Right renal pelvis (tissue), 4 donors: ENCODE measurements at places on chromosomes 13 and 19. TPM values are rescaled to one million over a fixed set of nuclear protein-coding genes. Genes with fewer than 3 reads are reported as not detected.

GRCh38 chr13:24458736-24459135 lies 53.8 kb downstream of the PARP4 start:
- no peak for DNase-seq

PCDH9 gene
- 15.6 TPM for polyA plus RNA-seq

DNA sequence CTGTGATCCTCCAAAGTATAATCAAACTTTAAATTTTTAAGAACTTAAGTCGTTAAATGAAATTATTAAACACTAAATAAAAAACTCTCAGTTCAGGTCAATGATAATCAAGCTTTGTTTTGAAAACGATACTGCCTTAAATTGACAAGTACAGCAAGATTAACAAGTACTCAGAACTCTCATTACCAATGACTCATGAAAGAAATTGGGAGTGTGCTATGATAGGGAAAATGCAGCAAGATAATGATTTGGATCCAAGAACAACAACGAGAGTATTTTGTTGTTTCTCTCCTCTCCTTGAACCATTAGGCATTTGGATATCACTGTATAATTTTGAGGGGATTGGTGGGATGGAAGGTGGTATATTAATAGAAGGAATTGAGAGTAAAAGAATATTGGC lies 10.2 kb downstream of the N4BP2L2 start:
- no peak for DNase-seq

- DNase-seq = no peak
Measured at GRCh38 chr19:54420383-54421168, 5.3 kb downstream of the TTYH1 start.

AMH gene
- 2.2 TPM for polyA plus RNA-seq

POU2F2 gene
- 1.4 TPM for polyA plus RNA-seq

- no peak for DNase-seq
Measured at GRCh38 chr13:49596221-49596620, 10.9 kb upstream of the RCBTB1 start.

DNA sequence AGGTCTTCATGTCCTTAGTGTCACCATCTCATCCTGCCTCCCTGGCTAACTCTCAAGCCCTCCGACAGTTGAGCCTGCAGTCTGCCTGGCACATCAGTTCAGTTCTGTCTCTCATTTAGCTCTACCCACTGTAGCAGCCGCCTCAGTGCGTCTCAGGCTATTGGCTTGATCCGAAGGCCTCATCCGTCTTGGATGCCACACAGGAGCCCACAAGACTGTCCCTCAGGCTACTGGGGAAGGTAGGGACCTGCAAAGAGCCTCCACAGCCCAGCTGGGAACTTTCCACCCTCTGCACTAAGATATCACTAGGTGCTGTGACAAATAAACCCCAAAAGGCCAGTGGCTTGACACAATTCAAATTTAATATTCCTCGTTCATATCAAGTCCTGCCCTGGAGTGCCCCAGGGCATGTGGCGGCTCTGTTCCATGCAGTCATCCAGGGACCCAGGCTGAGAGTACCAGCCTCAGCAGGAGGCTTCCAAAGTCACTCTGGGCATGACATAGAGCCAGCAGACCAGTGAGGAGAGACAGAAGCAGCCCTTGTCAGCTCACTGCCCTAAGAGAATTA lies 5.7 kb downstream of the VSTM2B start:
- DNase-seq = no peak
